ENCODE measurements at places on chromosomes 12 and 14.
A peak's percentile ranks its signal among the peaks of the same experiment; 100 is the strongest.

DNA sequence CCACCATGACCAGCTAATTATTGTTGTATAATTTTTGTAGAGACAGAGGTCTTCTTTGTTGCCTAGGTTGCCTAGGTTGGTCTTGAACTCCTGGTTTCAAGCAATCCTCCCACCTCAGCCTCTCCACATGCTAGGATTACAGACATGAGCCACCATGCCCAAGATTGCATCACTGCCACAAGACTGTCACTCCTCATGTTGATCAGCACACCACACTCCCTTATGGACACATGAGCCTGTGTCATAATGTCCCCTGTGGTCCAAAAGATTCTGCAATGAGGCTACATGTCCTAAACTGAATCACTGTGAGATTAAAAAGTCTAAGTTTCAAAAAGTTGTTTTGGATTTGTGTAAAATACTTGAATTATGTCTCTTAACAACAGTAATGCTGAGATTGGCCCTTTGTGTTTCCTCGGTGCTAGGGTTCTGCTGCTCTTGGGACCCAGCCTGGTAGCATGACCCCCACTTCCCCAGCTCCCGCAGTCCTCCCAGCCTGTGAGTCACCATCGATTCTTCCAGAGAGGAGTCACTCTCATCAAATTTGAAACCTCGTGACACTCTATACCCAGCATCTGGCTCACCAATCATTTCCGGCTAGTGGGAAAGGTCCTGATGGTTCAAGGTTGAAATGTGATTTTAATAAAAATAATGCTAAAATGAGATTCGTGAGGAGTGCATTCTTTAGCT is 890.9 kb downstream of the VRK1 start:
- no peak for DNase-seq

DNA sequence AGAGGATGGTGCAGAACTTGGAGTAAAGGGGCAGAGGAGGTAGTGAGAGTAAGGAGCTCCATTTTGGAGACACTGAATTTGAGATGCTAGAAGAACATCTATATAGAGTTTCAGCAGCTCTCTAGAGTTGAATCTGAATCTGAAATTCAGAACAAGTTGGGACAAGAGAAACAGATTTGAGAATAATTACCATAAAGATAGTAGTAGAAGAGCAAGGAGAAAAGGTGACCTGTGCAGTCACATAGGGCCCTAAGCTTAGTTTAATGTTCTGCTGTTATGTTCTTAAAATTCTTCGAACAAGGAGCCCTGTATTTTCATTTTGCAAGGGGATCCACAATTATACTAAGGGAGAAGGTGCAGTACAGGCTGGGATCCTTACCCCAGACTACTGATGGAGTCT is 7.4 kb downstream of the REM2 start:
- DNase-seq, result no peak

DNA sequence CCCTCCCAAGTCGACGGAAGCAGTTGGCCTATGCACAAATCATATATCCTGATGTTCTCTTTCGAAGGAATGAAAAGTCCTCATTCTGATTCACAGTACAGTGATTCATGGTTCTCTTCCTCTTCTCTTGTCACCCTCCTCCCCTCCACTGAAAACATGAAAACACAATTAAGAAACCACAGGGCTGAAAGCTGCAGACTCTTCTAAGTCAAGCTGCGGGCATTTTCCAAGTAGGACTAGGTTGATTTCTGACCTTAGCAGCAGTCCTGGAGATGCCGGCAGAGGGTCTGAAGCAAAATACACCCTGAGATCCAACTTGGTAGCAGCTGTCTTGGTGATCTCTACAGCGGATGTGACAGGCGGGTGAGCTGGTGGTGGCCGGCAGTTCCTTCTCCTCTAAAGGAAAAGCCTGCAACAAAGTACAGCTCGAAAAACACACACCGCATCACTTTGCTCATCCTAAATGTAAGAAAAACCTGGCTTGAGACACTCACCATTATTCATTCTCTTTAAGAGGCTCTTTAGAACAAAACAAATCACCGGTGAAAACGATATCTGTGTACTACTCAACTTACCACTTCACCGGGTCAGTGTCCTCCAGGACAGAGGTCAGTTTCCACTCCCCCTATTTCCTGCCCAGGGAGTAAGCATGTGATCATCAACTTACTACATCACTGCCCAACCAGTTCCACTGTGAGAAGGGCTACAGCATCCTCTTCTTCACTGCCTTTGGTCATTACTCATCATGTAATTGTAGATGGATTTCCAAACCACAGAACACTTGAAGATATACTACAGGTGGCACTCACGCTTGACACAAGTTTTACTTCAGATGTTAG is 6.0 kb downstream of the TMCC3 start:
- DNase-seq, result peak; percentile 41

- no peak for DNase-seq
Measured at GRCh38 chr12:101424620-101425019, 17.0 kb upstream of the ARL1 start.

DNA sequence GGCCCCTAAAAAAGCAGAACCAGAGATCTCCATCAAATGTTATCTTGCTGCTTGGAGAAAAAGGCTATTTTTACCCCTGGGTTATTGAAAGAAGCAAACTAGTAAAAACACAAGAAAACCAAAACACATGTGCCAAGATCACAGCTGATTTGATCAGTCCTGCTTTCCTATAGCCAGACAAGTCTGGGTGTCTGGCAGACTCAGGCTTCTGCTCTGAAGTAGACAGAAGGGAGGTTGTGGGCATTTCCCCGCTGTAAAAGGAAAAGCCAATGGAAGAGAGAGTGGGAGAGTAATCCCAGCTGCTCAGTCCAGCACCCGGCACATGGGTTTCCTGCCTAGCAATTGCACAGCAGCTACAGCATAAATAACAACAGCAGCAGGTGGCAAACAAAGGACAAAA is 177.9 kb downstream of the PHLDA1 start:
- DNase-seq, result no peak

- no peak for DNase-seq
Measured at GRCh38 chr12:49941556-49942511, 8.7 kb upstream of the AQP2 start.

DNA sequence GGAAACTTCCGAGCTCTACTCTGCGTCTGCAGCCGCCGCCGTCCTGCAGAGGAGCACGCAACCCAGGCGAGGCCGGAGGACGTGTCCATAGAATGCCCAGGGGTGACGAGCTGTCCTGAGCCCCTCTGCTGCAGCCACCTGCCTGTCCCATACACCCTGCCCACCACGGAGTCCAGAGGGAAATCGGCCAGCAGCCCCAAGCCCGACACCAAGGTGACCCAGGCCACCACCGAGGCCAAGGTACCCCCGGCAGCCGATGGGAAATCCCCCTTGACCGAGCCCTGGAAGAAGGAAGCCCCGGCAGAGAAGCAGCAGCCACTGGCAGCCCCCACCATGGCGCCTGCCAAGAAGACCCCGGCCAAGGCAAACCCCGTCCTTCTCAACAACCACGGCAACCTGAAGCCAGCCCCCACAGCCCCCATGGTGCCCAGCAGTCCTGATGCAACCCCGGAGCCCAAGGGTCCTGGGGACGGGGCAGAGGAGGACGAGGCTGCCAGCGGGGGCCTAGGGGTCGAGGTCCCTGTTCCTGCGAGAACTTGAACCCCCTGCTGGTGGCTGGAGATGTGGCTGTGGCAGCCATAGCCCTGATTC is 128.7 kb upstream of the C14orf180 start:
- no peak for DNase-seq

- no peak for DNase-seq
Measured at GRCh38 chr12:103505371-103506236, 9.8 kb upstream of the C12orf42 start.

- DNase-seq, result no peak
Measured at GRCh38 chr12:18457362-18457761, 196.0 kb downstream of the PIK3C2G start.

DNA sequence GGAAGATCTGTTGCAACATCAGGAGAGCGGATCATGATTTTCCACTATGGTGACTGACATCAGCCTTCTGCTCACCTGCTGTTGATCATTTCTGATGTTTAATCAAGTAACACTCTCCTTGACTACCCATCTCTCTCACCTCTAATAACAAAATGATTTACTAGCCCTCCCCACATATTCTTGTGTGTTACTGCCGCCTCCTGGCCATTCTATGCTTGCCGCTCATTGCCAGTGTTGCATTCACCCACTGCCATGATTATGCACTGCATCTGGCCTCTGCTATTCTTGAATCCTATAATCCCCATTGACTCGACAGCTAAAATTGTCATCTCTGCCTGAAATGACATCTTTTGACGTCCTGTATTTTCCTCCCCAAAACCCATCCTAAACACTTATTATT is 113.8 kb downstream of the RERGL start:
- DNase-seq, result no peak

- no peak for DNase-seq
Measured at GRCh38 chr12:48779869-48780268, 9.0 kb downstream of the ADCY6 start.

GRCh38 chr12:106025129-106025528 is 113.6 kb downstream of the NUAK1 start:
- DNase-seq, result no peak

- DNase-seq, result no peak
Measured at GRCh38 chr14:61992139-61992538, 229.9 kb downstream of the SNAPC1 start.

All from NCI-H510A (cell line).